ENCODE measurements at places on chromosomes 16 and 17.

DNA sequence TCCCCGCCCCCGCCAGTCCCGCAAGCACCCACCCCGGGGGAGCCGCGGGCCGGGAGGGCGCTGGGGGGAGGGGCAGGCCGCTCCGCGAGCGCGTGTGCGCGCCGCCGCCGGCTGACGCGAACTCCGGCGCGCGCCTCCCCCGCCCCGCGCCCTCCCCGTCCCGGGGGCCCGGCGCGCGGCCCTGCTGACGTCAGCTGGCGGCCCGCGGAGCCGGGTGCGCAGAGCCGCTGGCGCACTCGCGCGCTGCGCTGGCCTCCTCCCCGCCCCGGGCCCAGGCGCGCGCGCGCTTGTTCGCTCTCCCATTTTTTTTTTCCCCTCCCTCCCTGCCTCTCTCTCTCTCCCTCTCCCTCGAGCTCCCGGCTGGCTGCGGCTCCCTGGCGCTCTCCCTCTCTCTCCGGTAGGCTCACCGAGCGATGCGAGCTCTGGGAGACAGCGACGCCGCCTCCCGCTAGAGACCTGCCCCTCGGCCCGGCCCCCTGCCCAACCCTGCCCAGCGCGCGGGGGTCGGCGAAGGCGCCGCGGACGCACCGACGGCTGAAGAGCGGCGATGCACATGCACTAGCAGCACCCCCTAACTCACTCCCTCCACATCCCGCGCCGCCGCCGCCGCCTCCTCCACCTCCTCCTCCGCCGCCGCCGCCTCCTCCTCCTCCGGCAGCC, at the start of gene GNAO1:
TSS of gene GNAO1 (plus strand) at position 334 of the 660 bp plus-strand sequence. CDS start 747 bp downstream, outside the sequence.
- DNase-seq, result peak; percentile 63

DNA sequence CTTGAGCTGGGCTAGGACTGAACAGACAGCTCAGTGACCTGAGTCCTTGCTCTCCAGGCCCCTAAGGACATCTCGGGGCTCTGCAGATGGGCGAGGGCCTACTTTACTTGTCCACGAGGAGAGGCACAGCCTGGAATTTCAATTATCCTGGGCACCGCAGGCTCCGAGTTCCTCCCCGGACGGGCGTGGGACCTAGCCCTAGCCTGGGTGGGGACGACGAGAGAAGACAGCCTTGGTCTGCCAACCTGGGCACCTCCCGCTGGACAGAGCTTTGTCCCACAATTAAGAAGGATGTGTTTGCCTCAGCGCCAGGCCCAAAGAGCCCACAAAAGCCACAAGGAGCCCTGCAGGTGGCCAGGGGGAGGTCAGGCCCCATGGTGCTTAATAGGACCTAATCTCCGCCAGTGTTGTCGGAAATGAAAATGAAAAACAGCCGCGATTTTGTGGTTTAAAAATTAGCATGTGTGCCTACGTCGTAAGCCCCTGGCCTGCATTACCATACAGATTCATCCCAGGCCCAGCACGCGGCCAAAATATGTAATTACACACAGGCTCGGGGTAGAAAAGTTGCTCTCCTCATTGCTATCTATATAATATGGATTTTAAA, 51.4 kb upstream of the LHX1 start:
- DNase-seq, result no peak

DNA sequence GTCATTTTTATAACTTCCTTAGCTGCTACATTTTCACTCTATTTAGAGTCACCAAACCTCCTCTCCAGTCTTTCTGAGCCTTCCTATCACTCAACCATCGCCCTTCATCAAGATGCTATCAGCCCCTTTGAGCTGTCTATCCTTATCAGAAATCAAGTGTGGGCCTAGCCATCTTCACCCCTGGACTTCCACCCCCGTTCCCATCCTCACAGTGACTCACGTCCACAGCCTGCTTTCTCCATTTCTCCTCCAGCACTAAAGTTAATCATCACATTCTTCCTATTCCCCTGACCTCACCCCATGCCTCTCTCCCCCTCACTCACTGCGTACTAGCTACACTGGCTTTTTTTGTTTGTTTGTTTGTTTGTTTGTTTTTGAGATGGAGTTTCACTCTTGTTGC, 2.4 kb upstream of the TEKT3 start:
- DNase-seq, result no peak

DNA sequence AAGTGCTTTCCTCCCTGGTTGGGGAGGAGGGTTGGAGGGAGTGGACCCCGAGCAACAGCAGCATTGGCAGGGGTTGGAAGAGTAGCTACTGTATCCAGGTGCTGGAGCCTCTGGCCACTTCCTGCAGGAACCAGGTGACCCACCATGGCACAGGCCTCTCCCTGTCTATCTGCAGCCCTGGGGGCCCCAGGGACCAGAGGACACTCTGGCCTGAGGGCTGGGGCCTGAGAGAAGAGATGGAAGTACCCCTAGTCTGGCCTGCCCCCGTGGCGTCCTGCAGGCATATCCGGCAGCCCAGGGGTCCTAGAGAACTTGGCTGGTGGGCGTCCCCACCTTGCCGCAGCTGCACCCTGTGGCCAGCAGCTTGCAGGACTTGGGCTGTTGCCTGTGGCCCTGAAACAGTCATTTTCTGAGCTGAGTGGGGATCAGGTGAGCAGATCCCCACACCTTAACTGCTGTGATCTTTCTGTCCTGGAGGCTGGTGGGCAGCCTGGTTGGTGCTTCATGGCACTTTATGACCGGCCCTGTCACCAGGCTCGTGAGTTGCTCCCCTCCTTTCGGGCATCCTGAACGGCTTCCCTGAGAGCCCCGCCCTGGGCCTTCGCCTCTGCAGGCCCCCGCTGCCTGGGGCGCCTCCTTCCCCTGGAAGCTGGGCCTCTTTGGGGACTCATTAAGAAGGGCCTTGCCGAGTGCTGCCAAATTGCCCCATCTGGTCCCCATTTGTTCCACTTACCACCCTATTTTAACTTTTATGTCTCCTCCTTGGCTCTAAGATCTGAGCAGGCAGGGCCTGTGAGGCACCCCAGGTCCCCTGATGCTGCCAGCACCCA, 298.6 kb downstream of the SEC14L1 start:
- no peak for DNase-seq

GRCh38 chr17:78103311-78103710, 25.2 kb downstream of the TMC6 start:
- no peak for DNase-seq

DNA sequence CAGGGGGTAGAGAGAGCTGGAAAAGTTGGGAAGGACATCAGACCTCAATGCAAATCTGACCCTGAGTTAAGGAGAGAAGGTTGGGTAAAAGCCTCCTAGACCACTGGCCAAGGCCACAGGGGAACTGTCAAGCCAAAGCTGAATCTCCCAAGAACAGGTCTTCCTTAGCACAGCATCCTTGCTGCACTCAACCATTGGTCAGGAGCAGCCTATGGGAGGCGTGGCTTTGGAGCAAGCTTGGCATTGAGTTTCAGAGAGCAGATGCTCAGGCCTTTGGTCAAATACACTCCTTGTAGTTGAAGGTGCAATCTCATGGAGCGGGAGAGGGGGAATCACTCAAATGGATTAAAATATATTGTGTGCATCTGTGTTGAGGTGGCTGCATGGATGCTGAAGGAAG, 21.8 kb downstream of the SOX9 start:
- DNase-seq, result no peak

GRCh38 chr17:40942553-40942952, 5.1 kb upstream of the KRT23 start:
- DNase-seq, result no peak

DNA sequence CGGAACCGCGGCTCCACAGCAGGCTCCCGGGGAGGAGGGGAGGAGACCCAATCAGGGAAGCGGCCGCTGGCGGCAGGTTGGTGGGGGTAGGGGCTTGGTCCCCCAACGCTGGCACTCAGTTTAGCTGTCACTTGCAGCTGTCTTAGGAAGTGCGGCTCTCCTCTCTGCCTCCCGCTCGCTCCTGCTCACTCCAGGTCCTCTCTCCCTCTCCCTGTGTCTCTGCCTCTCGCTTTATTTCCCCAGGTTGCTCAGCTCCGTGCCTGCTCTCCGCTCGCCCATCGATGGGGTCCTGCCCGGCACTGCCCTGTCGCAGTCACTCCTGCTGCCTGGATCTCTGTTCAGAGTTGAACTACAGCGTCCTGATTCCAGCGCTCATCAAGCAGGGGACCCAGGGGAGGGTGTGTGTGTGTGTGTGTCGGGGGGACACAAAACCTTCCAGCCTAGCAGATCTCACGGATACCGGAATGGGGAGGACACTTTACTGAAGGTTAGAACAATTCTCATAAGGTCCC, 145.6 kb downstream of the ENGASE start:
- DNase-seq, result no peak

- no peak for DNase-seq
Measured at GRCh38 chr17:81239714-81240555, 817 bp downstream of the NDUFAF8 start.

DNA sequence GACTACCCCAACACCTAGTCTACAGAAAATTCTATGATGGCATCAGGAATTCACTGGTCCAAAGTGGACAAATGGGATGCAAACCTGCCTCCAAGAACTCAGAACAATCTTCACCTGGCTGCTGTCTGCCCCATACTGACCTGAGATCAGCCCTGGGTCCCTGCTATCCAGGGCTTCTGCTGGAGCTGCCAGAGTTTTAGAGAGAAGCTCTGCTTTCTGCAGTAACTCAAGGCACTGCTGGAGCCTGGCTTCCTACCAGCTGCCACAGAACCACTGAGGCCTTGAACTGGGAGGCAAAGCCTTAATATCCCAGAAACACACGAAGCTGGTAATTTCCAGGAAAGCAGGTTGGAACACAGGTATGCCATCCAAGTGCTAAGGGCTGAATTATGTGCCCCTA, 7.5 kb downstream of the TMEM170A start:
- DNase-seq, result no peak

DNA sequence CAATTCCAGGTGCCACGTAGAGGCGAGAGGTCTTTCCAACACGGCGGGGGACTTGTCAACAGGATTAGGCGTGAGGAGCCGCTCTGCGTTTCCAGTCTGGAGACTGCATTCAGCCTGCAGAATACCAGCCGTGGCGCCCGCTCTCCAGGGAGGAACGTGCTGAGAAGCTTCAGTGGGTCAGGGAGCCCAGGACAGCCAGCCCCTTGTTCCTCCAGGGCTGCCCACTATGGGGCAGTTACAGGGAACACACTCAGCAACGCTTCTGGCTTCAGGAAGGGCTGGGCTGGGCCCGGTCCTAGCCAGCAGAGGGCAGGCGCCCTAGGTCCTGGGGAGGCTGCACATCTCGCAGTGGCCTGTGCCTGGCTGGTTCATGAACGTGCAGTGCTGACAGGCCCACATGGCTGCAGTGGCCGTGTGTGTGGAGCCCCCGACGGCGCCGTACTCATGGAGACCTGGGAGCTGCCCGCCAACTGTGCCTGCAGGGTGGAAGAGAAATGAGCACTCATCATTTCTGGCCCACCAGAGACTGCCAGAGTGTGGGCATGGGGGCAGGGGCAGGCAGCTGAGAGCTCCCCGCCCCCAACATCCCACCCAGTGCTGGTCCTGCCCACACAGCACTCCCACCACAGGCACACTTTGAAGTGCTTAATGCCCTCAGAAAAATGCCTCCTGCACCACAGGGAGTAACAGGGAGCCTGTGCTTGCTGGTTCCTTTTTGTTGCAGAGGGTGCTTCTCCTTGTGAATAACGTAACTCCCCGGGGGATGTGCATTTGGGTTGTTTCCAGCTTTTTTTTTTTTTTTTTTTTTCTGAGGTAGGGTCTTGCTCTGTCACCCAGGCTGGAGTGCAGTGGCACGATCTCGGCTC, 7.0 kb upstream of the FAAP100 start:
- no peak for DNase-seq

DNA sequence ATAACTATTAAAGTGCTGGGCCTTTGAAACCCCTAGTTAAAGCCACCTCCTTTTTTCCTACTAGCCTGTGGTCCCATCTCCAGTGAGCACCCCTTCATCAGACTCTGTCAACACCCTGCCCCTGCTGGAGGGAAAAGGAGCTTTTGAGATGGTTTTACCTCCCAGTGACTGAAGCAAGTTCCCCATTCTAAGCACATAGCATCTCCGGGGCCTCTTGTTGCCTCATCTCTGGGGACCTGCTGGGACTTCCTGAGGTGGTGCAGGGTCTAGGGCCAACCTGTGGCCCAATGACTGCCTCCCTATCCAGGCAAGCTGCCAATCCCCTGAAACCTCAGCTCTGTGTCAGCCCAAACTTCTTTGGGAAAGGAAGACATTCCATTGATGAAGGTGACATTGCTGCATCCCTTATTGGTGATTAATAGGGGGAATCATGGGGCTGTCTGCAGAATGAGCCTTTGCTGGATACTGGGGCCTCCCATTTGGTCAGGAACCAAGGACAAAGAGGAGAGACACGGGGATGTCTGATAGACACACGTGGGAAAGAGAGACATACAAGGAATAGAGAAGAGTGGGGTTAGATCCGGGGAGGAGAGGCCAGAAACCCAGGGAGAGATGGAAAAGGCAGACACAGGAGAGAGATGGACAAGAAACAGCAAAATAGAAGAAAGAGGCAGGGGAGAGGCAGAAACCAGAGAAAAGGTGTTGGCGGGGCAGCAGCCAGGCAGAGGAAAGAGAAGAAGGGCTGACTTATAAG, 2.4 kb downstream of the C1QL1 start:
- no peak for DNase-seq

DNA sequence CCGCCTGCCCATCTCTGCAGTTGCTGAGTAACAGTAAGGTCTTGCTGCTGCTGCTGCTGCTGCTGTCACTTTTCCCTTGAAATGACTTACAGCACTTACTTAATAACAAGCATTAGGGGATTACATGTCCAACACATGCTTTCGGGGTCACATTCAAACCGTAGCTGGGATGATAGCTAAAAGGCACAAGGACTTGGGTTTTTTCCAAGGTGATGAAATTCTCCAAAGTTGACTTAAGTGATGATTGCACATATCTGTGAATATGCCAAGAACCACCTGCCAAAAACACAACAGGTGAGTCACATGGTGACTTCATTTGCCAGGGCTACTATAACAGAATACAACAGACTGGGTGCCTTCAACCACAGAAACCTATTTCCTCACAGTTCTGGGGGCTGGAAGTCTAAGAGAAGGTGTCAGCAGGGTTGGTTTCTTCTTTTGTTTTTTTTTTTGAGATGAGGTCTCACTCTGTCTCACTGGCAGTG, 121.9 kb upstream of the TNRC6C start:
- no peak for DNase-seq

GRCh38 chr16:24139282-24139681, 116.9 kb upstream of the CACNG3 start:
- no peak for DNase-seq

GRCh38 chr17:19867079-19867328, 732 bp downstream of the ULK2 start:
- DNase-seq, result peak; percentile 23

DNA sequence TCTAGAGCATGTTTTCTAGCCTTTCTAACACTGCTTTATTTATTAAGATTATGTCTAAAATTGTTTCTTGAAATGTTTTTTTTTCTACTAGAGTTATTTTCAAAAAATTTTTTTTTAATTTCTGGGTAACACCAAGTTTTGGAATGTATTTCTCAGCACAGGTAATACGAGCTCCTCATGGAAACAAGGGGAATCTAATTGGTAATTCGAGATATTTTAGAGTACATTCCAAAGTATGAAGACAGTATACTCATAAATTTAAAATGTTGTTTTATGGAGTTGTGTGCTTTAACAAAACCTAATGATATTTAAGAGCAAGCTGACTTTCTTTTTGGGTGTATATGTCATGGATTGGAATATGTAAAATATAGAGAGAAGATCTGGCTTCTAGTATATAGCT, 42.4 kb downstream of the OMG start:
- DNase-seq, result no peak

- DNase-seq, result no peak
Measured at GRCh38 chr16:4358831-4359561, 7.9 kb upstream of the PAM16 start.
